Lower leg skin (tissue), 4 donors: ENCODE measurements at places on chromosomes 4 and X.
A peak's percentile ranks its signal among the peaks of the same experiment; 100 is the strongest.

DNA sequence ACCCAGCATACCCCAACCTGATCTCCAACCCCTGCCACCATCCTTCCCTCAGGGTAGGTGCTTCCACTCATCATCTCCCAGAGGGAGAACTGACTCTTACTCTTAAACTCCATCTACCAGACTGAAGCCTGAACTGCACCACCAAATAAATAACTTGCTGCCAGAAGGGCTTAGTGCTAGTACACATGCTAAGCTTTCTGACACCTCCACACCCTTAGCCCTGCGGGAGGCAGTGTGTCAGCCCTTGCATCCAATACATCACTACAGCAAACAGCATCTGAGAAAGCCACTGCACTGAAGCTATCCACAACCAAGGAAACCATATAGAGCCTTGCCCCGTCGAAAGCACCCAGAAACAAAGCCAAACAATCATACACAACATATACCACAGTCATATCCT lies 68.6 kb upstream of the MCF2 start:
- DNase-seq, result no peak

DNA sequence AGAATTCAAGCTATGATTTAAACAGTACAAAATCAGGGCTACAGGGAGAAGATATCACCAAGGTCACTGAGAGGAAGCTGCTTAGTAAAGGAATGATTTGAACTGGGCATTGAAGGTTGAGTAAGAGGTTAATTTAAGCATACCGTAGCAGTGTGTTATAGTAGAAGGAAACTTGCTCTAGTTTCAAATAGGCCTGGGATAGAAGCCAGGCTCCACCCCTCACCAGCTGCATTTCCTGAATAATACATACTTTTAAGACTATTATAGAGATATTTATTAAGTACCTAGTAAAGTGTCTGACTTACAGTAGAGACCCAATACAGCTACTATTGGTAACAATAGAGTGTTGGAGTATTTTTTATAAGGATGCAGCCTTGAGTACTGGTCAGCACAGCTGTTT lies 118.0 kb upstream of the GLRA2 start:
- no peak for DNase-seq

DNA sequence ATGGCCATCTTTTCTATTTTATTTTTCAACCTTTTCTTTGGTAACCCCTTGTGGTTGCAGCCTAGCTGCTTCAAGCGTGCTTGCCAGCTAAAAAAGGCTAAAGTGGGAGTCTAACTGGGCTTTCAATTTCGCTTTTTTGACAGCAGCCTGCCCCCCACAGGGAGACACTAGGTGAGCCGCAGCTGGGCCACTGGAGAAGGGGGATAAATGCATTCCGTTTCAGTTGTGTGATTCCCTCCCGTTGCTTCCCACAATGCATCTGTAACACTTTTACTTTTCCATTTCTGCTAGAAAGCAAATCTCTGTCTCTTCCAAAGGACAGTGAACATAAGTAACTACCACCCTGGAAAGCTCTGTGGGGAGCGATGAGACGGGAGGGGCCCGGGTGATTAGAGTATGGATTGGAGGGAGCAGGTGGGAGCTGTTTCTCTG lies 86.3 kb upstream of the RAPGEF2 start:
- DNase-seq, result no peak

GRCh38 chr4:101791182-101791558 lies 640 bp downstream of the BANK1 start:
- peak; percentile 58 for DNase-seq

GRCh38 chr4:52407545-52407944 lies 251.6 kb downstream of the USP46 start:
- no peak for DNase-seq

- DNase-seq, result no peak
Observed at GRCh38 chr4:1753697-1754311, 32.5 kb downstream of the TACC3 start.

DNA sequence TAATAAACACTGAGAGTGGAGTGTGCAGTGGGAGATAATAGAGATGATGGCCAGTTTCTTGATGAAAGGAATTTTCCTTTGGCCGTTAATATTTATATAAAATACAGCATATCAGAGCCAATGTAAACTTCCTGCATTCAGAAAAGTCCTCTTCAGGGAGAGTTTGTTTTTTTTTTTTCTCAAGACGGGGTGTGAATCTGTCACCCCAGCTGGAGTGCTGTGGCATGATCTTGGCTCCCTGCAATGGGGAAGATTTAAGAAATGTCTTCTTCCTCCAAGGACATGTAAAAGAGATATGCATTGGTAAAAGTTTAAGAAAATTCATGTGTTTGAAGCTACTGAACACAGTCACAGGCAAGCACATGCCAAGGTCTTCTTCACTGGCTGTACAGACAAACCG lies 25.4 kb upstream of the TBC1D9 start:
- no peak for DNase-seq

- DNase-seq, result no peak
Observed at GRCh38 chrX:140431521-140431920, 73.3 kb downstream of the SOX3 start.

DNA sequence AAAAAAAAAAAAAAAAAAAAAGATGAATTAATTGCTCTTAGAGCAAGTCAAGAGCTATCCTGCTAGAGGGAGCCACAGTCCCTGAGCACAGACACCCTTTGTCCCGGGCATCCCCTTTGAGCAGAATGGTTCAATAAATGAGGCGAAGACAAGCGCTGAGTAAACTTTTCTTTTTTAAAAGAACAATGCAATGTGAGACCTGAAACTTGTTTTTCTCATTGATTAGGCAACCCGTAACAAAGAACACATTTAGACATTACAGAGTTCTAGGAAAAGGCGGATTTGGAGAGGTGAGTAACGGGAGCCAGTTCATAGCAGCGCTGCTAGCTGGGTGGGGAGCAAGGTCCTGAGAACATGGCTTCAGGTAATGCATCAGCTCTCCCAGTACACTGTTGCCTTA lies 46.1 kb downstream of the GRK4 start:
- no peak for DNase-seq

DNA sequence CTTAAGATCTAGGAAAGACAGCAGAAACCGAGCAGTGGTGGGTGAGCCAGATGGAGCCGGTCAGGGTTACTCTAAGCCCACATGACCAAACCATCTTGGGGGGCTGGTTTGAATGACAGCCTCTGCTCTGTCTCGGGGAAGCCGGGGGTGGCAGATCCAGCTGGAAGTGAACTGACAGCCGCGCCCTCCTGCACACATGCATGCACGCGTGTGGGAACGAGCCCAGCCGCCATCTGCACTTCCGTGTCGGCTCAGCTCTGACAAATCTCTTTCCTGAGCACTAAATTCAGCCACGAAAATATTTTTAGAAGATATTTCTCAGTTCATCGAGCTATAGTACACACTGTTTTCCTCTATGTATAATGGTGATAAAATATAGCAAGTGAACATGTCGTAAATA lies 115.5 kb downstream of the DCTD start:
- DNase-seq, result no peak

GRCh38 chr4:7144374-7145290 lies 47.7 kb upstream of the SORCS2 start:
- no peak for DNase-seq

DNA sequence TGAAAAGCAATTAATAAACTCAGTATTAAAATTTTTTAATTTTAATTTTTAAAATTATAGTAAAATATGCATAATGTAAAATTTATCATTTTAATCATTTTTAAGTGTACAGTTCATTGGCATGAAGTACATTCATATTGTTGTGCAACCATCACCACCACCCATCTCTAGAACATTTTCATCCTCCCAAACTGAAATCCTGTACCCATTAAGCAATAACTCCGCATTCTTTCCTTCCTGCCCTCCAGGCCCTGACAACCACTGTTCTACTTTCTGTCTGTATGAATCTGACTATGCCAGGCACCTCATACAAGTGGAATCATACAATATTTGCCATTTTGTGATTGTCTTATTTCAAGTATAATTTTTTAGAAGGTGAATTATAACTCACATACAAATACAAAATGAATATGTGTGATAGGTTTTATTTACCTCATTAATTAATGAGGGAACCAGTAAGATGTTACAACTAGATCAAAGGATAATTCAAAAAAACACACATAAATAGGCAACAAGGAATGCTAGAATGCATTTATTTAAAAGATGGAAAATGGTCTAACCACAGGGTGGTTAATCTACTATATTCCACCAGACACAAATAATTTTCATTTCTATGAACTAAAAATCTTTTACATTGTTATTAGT lies 13.1 kb upstream of the AFF1 start:
- no peak for DNase-seq

GRCh38 chrX:1767026-1767425 lies 152.2 kb downstream of the ASMT start:
- no peak for DNase-seq

DNA sequence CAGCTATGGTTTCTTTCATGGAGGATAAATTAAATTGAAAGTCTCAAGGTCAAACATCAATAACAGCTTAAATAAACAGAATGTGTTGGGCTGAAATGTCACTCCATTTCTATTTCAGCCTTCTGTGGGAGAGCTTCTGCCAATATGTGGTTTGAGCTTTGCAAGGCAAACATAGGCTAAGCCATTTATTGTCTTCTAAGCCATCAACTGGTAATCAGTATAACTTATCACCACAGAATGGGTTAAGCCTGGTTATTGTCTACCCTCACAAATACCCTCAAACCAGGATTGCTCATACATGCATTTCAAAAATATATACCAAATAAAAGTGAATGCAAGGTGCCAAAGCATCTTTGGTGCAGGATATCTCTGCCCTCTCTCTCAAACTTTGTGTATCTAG lies 52.7 kb downstream of the GABRB1 start:
- no peak for DNase-seq

GRCh38 chr4:42627885-42628646 lies 28.8 kb downstream of the ATP8A1 start:
- peak; percentile 82 for DNase-seq

GRCh38 chr4:116272336-116272735 lies 813.0 kb downstream of the TRAM1L1 start:
- no peak for DNase-seq

DNA sequence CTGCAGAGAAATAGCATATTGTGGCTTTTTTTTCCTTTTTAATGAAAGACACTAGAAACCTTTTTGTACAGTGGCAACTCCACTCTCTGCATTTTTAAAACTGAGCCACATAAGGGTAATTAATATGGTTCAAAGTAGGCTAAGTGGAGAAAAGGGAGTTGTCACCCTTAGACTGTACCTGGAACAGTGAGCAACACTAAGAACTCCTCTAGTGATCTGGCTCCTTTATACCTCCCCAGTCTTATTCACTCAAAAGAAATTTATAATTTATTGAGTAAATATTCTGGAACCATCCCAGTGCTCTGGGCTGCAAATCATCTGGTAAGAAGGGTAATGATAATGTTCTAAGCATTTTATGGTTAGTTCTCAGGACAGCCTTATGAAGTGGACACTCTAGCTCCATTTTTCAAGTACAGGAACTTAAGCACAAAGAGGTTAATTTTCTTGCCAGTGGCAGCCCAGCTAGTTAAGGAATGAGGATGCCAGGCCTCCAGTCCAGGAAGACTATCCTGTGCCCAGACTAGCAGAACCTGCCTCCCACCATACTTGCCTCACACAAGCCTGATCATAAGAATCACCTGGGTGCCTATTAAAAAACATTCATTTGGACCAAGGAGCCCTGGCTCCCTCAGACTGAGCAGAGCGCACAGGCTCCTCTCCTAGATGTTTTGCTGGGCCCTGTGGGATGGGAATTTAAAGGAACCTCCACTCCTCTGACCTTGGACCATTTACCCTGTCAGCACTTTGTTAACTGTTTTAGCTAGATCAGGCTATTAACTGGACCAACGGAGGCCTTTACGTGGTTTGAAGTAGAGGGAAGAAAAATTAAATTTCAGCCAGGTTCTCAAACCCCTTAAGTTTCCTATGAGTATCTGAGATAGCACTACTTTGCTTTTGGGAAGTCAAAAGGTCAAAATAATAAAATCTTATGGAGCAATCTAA lies 102.6 kb downstream of the PDE5A start:
- no peak for DNase-seq

DNA sequence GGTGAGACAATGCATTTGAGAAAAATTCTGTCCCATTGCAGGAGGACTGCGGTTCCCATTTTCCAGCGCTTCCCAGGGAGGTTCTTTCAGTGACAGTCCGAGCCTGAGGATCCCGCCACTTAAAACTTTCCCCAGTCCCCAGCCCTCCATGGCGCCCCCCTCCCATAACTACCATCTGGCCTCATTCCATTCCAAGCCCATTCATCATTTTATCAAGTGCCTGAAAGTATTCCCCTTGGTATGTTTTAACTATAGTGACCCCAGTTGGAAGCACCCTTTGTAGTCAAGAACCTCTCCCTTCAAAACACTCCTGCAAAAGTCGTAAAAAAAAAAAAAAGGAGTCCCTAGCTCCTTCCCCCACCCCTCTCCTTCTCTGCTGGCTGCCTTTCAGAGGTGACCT lies 1.2 kb downstream of the RASL11B start:
- no peak for DNase-seq

GRCh38 chr4:111466811-111467604 lies 678.2 kb upstream of the FAM241A start:
- DNase-seq, result no peak

- no peak for DNase-seq
Observed at GRCh38 chrX:41695426-41695825, 6.7 kb downstream of the GPR34 start.

DNA sequence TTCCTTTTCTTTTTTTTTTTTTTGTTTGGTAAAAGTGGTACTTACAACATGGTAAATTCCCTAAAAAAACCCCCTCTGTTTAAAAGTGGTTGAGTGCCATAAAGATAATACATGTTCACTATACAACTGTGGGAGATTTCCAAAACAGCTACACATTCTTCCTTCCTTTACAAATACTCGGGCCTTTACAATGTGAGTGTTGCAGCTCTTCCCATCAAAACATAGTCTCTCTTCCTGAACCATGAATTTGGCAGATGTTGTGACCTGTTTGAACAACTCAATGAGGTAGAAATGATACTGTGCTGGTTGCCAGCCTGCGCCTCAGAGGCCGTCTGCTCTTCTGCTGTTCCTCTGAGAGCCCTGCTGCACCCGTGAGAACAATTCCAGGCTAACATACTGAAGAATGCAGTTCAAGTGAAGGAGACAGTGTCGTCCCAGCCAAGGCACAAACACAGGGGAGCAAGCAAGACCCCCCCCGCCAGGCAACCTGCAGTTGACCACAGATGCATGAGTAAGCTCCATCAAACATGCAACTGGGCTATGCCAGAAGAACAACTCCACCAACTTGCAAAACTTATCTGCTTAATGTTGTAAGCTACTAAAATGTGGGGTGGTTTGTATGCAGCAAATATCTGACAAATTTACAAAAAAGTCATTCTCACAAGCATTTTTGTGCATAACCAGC lies 645.0 kb downstream of the PCDH7 start:
- no peak for DNase-seq

GRCh38 chrX:31268359-31268758 lies 196.5 kb upstream of the FTHL17 start:
- no peak for DNase-seq

- no peak for DNase-seq
Observed at GRCh38 chr4:185803022-185803421, 9.0 kb downstream of the SORBS2 start.

- DNase-seq, result peak; percentile 25
Observed at GRCh38 chrX:2627272-2627867, 63.7 kb upstream of the CD99 start.

- DNase-seq, result no peak
Observed at GRCh38 chr4:1172228-1172851, at the start of gene SPON2. Gene SPON2 (minus strand): TSS chr4:1172583.

GRCh38 chrX:53456254-53456653 lies 22.1 kb upstream of the HSD17B10 start:
- DNase-seq, result no peak
